ENCODE measurements at places on chromosomes 6 and 20.

GRCh38 chr6:105744815-105745214 is 341.3 kb upstream of the PRDM1 start:
- DNase-seq, result no peak

- no peak for DNase-seq
These were observed 169.8 kb downstream of the MMS22L start for GRCh38 chr6:97113170-97113569.

DNA sequence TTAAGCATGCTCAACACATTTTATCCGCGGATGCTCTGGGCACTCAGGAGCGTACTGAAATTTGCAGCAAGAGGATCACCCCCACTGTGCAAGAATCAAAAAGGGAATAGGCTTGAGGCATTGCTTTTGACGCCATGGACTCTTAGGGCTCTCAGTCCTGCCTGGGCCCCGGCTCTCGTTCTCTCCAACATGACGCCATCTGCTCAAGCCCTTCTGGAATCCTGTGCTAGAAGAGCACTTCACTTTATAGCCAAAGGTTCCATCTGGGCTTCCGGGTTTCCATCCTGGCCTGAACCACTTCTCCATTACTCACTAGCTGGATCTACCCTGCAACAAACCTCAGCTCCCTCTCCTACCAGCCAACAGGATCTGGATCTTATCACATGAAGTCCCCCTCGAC is 105.3 kb downstream of the FOXF2 start:
- no peak for DNase-seq

GRCh38 chr20:40414843-40415615 is 274.0 kb downstream of the MAFB start:
- DNase-seq, result no peak

- DNase-seq, result no peak
These were observed 20.4 kb upstream of the NOTCH4 start for GRCh38 chr6:32244270-32244669.

- DNase-seq, result no peak
These were observed 6.2 kb downstream of the DUSP22 start for GRCh38 chr6:298233-299103.

DNA sequence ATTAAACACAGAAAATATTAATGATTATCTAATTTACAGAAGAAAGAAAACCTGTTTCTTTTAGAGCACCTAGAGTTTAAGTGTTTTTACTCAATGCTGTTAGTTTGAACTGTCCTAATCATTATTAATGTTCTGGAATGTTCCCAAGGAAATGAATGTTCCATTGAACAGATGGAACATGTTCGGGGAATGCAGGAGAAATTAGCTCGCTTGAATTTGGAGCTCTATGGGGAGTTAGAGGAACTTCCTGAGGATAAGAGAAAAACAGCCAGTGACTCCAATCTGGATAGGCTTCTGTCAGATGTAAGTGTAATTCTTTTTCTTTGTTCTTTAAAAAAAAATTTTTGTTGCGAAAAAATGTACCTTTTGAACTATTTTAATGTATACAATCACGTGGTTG is 10.8 kb upstream of the ECT2L start:
- no peak for DNase-seq

GRCh38 chr6:105804000-105804399 is 282.1 kb upstream of the PRDM1 start:
- no peak for DNase-seq

DNA sequence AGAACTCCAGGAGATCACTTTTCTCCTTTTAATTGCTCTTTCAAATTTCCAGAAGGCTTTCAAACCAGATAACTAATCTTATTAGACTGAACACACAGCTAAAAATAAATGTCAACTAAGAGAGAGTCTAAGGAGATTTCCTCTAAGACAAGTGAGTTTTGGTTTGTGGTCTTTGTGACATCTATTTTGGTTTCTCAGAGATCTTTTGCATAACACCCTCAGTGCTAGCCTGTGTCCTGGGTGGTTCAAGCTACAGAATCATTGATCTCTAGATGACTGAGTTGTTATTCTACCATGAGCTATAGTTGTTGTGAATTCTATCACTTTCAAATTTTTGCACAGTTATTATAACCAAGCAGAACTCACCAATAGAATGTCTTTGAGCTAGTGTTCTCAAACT is 49.1 kb upstream of the PLCB4 start:
- no peak for DNase-seq

GRCh38 chr6:149060985-149061760 is 256.3 kb upstream of the TAB2 start:
- DNase-seq, result no peak

DNA sequence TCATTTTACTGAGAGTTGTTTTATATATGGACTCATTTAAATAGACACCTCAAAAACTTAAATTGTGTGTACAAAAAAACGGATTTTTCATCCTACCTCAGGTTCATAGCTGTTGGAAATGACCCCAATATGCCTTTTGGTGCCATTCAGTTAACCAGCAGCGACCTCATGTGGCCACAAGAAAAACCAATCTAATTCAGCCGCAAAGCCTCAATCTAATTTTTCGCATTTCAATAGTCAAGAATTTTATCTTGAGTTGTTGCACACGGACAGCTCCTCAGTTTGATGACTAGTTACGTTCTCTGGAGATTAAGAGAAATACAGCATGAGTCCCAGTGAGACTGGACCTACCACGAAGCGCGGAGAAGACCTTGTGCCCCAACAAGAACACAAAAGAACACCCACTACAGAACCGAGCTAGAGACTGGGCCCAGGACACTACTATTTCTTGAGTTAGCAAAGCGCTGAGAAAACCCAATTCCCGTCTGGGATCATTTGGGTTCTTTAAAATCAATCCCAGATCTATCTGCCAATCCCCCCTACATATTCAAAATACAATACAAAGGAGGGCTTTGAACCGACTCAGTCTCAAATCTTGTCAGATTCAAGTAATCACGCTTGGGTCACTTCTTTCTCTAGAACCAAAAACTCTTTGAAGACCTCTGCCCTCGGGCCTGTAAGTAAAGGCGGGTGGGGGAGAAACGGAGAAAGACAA is 1.1 kb downstream of the TCP11 start:
- no peak for DNase-seq

GRCh38 chr20:33680686-33681085 is 5.5 kb downstream of the E2F1 start:
- no peak for DNase-seq

DNA sequence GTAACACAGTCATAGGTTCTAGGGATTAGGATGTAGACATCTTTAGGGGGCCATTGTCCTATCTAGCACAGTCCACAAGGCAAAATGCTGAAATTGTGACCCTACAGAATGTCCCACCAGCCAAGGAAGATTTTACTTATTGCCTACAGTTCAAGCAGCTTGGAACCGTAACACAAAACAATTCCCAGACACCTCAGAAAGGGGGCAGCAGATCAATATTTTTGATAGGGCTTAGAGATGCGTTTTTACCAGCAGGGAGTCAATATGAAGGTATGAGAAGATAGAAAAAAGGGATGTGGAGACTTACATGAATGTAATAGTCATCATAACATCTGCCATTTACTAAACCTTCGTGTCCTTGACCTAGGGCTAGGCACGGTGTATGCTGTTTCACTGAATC is 81.0 kb downstream of the TMEM170B start:
- no peak for DNase-seq
